ENCODE measurements at places on chromosomes 6 and 20. TPM values are rescaled to one million over a fixed set of nuclear protein-coding genes. Genes with fewer than 3 reads are reported as not detected.

The PRKN gene
- 2.1 TPM for polyA plus RNA-seq

The PNPLA1 gene
- polyA plus RNA-seq = 0.02 TPM

The SALL4 gene
- polyA plus RNA-seq = 0.03 TPM

The SYTL3 gene
- 1.1 TPM for polyA plus RNA-seq

The ZNF831 gene
- 0.24 TPM for polyA plus RNA-seq

Data from adipose tissue (tissue), 3 donors.